Sigmoid colon (tissue), 7 donors: ENCODE measurements at places on chromosomes 5 and 9. TPM values are rescaled to one million over a fixed set of nuclear protein-coding genes. Genes with fewer than 3 reads are reported as not detected.
A peak's percentile ranks its signal among the peaks of the same experiment; 100 is the strongest.

The CER1 gene
- total RNA-seq: 0.71 TPM

DNA sequence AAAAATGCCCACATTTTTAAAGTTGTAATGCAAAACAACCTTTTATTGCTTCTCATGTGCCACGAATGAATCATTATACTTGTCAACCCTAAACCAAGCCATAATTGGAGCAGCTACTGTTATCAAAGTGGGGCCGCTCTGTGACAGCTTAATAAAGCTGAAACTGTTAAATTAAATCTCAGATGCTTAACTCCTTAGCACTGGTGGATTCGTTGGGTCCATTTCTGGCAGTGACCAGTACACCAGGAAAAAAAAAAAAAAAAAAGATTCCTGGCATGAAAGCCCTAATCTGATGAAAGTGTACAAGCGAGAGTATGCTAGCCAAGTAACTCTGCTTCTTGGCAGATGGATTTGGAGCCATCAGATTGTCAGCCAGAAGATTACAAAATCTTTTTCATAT is 164.8 kb downstream of the ZSWIM6 start:
- no peak for DNase-seq

GRCh38 chr5:175508896-175509295 is 30.5 kb downstream of the SFXN1 start:
- no peak for DNase-seq

The HDAC3 gene
- total RNA-seq: 32.4 TPM

DNA sequence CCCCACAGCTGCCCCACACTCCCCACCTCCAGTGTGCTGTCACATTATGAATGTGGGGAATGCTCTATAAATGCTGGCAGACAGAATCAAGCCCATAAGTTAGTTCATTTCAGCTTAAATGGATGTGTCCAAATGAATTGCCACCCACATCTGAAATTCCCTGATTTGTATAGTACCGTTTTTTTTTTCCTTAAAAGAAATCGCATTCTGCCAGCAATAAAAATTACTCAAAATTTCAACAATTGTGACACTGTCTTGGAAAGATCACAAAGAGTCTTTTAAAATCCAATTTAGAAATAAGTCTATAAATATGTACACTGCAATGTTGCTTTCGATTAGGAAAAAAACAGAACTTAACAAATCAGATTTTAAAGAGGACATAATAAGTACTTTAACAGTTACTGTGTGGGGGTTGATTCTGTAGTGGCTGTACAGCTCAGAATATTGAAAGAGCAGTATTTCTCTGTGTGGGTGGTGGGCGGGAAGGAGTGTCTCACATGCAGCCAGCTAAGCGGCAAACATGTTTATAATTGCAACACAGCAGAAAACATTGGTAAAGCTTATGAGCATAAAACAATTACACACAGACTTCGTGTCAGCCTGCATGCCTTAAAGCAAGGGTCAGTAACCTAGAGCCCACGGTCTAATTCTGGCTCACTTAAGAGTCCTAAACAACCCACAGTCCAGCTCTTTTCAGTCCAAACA is 24.9 kb upstream of the CSNK1G3 start:
- DNase-seq: no peak

GRCh38 chr5:148780711-148781110 is 45.7 kb upstream of the ADRB2 start:
- no peak for DNase-seq

DNA sequence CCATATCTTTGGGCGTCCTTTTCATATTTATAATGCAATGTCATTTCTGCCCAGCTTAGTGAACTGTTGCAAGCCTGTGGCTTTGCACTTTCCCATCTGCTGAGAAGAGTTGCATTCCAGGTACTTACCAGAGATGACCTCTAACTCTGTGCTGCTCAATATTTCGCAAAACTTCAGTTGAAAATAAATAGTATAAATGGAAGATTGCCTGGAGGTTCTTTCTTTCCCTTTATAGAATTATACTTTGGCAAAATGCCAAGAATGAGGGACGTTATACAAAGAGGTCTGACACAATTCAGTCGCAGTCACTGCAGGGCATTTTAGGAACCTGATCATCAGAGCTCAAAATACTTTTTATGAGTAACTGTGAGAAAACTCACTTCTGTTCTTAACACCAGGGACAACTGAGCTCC is 18.9 kb upstream of the VLDLR start:
- DNase-seq: no peak

- no peak for DNase-seq
Observed at GRCh38 chr5:39146831-39147540, 72.4 kb downstream of the FYB1 start.

DNA sequence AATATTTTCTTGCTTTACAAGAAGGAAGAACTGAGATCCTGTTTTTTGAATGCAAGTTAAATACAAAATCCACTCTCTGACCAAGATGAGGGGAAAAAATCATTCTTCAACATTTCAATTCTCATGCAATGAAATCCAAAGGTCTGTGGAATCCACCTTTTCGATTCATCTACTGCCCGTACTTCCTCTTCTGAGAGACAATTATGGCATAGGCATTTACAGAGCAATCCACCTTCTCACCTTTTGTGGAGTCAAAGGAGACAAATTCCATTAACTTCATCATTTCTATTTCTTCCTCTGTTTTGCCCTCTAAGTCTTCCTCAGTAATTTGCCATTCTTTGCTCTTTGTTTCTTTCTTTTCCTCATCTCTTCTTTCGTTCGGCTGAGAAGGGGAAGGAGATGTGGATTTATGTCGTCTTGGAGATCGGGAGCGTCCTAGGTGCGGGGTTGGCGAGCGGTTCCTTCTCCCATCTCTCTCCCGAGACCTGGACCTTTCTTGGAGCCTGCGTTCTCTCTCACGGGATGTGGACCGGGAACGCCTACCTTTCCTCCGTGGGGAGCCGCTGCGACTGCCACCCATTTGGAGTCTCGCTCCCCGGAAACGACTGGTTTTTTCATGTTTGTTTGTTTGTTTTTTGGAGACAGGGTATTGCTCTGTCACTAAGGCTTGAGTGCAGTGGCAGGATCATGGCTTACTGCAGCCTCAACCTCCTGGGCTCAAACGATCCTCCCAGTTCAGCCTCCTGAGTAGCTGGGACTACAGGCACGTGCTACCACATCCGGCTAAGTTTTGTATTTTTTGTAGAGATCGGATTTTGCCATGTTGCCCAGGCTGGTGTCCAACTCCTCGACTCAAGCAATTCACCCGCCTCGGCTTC is 24.3 kb upstream of the AFF4 start:
- no peak for DNase-seq

The AUH gene
- total RNA-seq: 36.4 TPM

GRCh38 chr9:121857928-121858327 is 206.5 kb downstream of the DAB2IP start:
- DNase-seq: no peak

GRCh38 chr5:32942225-32942989 is 231.3 kb downstream of the NPR3 start:
- DNase-seq: no peak

DNA sequence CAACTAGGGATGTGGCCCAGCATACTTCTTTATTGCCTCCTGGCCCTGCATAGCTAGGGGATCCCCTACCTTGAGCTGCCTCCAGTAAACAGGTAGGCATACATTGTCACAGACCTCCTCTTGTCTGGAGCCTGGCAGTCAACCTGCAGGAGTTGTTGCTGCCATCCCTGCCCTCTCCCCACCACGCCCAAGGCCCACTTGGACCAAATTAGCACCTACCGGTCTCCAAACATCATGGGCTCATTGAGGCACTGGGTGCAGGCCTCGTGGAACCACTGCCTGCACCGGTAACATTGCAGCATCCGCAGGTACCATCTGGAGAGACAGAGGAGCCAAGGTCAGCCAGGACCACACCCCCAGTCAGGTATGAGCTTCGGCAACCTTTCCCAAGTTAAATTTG is 10.3 kb downstream of the PHF19 start:
- no peak for DNase-seq

GRCh38 chr5:172868436-172868923 is 34.4 kb downstream of the ERGIC1 start:
- DNase-seq: no peak

The CFAP157 gene
- not detected for total RNA-seq

GRCh38 chr9:127561491-127562278 is 50.4 kb upstream of the STXBP1 start:
- peak; percentile 95 for DNase-seq

- peak; percentile 28 for DNase-seq
Observed at GRCh38 chr5:132471151-132471907, 19.2 kb downstream of the IRF1 start.

- DNase-seq: no peak
Observed at GRCh38 chr9:81573415-81574321, 115.7 kb downstream of the TLE1 start.

DNA sequence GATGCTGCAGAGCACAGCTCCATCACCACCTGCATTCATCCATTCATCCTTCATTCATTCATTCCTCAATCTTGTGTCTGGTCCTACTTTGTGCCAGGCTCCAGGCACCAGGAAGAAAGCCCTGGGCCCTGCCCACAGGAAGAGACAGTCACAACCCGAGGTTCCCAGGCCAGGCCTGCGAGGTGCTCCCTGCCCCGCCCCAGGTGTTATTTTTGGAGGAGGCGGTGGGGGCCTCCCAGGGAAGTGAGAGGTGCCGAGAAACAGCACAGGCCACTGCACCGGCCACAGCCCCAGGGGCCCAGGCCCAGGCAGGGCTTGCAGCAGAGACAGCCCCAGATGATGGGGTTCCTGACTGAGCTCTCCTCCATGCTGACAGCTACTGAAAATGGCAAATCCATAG is 33.4 kb downstream of the VAV2 start:
- no peak for DNase-seq

The SLC25A2 gene
- not detected for total RNA-seq

- DNase-seq: no peak
Observed at GRCh38 chr9:71795097-71795813, 26.9 kb upstream of the CEMIP2 start.

- no peak for DNase-seq
Observed at GRCh38 chr5:16768184-16768583, 151.4 kb upstream of the RETREG1 start.

The CNTNAP3 gene
- total RNA-seq: 8.2 TPM

DNA sequence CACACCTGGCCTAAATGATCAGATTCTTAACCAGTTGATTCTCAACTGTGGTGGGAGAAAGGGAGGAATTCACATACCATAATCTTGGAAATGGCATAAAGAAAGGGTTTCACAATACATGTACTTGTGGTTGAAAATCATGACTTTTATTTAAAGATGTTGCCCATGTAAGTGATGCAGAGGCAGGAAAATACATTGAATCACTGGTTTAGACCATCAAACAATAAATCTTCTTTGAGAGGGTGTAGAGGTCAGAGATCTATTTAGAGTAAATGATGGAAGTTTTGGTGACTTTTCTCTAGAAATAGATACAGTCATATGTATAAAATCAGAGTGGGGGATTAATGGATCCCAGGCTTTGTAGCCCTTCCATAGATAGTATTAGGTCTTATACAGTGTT is 15.4 kb downstream of the NDUFS4 start:
- DNase-seq: no peak
